ENCODE measurements at places on chromosomes 5 and 9. TPM values are rescaled to one million over a fixed set of nuclear protein-coding genes. Genes with fewer than 3 reads are reported as not detected.

DNA sequence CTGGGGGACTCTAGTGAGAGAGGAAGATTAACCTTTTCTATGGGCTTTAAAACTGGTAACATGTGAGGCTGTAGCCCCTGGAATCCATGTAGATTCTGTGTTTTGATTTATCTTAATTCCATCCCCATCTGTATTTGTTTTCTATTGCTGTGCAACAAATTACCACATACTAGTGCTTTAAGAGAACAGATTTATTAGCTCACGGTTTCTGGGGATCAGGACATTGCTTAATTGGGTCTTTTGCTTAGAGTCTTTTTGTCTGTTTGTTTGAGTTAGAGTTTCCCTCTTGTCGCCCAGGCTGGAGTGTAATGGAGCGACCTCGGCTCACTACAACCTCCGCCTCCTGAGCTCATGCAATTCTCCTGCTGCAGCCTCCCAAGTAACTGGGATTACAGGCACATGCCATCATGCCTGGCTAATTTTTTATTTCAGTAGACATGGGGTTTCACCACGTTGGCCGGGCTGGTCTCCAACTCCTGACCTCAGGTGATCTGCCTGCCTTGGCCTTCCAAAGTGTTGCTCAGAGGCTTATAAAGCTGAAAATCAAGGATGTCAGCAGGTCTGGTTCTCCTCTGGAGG, 29.9 kb upstream of the GNA14 start:
- no peak for DNase-seq
- H3K36me3 ChIP-seq: peaks cover 3% of the 10 kb centered on the region
- H3K4me1 ChIP-seq: no peaks in the 10 kb centered on the region
- H3K4me3 ChIP-seq: no peak overlapping the region
- H3K27ac ChIP-seq: no peak overlapping the region

DNA sequence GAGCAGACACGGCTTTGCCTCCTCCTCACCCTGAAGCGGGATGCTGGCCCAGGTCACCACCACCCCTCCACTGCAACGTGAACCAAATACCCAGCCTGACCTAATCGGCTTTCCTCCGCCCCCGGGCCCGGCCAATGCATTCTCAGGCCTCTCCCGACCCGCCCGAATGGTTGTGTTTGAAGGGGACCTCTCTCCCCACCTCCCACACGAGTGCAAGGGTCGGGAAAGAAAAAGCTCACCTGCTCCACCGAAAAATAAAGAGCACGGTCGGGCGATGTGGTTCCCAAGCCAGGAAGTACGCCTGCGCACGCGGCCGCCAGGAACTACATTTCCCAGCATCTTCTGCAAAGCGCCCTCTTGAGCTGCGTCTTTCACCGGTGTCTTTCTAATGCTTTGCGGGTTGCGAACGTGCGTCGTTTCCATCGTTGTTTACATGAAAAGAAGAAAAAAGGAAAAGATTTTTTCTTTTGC, at the start of gene ZNF883:
Gene ZNF883 (minus strand): TSS at position 282 of the 471 bp plus-strand sequence.
- no peak within 1 kb of the TSS for H3K27ac ChIP-seq
- DNase-seq: peak; percentile 82
- H3K4me1 ChIP-seq: no peaks in the 10 kb centered on the region
- H3K27me3 ChIP-seq: no peaks in the 10 kb centered on the region

GRCh38 chr5:173653822-173654523, 37.5 kb upstream of the BOD1 start:
- H3K36me3 ChIP-seq: peaks cover 17% of the 10 kb centered on the region
- H3K4me1 ChIP-seq: no peaks in the 10 kb centered on the region
- no peak overlapping the region for H3K4me3 ChIP-seq
- DNase-seq: no peak
- no peaks in the 10 kb centered on the region for H3K27me3 ChIP-seq

DNA sequence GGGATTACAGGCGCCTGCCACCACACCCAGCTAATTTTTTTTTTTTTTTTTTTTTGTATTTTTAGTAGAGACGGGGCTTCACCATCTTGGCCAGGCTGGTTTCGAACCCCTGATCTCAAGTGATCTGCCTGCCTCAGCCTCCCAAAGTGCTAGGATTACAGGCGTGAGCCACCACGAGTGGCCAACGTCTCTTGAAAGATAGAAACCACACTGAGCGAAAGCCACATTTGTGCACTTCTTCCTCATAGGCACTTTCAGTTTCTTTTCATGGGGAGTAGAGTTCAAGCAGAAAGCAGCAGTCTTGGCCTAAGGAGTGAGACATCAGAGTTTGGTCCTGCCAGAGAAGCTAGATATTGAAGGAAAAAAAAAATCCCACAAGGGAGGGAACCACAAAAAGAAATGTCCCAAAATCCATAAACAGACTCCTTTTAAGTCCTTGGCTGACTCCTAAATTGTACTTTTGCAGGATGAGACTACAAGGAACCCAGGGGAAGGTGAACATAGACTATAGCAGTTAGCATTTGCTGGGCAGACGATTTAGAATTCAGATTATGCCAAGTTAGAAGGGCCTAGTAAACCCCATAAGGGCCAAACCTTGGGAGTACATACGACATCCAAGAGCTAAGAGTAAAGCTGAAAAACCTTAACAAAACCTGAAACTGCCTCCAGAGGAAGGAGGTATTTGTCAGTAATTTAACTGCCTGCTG, 43.9 kb upstream of the GLIPR2 start:
- no peak for DNase-seq
- 0 out of 2 replicates have a peak, but pooled peaks cover 1% of the 10 kb centered on the region for H3K36me3 ChIP-seq
- no peaks in the 10 kb centered on the region for H3K27me3 ChIP-seq
- no peak overlapping the region for H3K4me3 ChIP-seq
- no peak overlapping the region for H3K27ac ChIP-seq

DNA sequence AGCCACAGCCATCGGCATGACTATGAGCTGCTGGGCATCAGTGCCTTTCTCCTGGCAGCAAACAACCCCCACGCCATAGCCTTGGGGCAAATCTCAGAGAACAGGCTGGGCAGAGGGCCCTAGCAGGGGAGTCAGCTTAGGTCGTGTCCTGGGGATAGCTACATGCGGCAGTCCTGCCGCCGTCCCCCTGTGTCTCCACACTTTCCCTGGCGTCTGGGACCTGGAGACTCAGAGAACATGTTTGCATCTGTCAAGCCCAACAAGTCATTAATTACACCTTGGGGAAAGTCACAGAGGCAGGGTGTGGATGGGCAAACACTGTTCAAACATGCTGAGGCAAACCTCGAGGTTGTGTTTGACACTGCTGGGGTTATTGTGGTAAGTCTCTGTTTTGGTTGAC, 123.6 kb downstream of the C5orf15 start:
- no peak overlapping the region for H3K27ac ChIP-seq
- no peaks in the 10 kb centered on the region for H3K4me1 ChIP-seq
- DNase-seq: peak; percentile 15

DNA sequence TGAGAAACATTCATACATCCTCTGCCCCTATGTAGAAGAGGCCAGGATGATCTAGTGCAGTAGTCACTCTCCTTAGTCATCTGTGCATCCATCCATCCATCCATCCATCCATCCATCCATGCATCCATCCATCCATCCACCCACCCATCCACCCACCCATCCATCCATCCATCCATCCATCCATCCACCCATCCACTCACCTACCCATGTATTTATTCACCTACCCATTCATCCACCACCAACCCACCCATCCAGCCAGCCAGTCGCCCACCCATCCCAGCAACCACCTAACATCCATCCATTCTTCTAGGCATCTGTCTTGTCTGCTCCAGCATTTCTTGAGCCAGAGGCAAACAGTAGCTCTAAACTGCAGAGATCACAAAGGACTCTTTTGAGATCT, 87.1 kb downstream of the MSX2 start:
- H3K27ac ChIP-seq: no peak overlapping the region
- H3K4me3 ChIP-seq: no peak overlapping the region
- H3K4me1 ChIP-seq: no peaks in the 10 kb centered on the region
- no peaks in the 10 kb centered on the region for H3K27me3 ChIP-seq

GRCh38 chr5:1176473-1177391, 24.7 kb upstream of the SLC6A19 start:
- no peaks in the 10 kb centered on the region for H3K4me1 ChIP-seq
- no peaks in the 10 kb centered on the region for H3K36me3 ChIP-seq
- peak; percentile 90 for DNase-seq
- H3K27ac ChIP-seq: no peak overlapping the region
- H3K27me3 ChIP-seq: no peaks in the 10 kb centered on the region

DNA sequence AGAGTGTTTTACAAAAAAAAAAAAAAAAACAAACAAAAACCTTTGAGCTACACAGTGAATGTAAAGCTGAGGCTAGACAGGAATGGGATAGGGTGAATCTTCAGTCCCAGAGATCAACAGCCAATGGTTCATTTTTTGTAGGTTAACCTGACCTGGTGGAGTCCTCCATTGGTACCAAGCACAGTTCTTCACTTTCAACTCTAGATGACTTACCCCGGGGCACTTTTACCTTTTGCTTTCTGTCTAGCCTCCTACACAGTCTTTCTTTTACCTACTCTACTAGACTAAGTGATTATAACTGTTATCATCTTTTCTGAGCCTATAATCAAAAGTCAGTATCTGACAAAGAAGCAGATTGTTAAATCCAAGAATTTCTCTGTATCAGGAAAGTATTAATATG, 50.9 kb downstream of the ANXA2R start:
- no peak for DNase-seq
- no peak overlapping the region for H3K27ac ChIP-seq
- peaks cover 42% of the 10 kb centered on the region for H3K27me3 ChIP-seq
- peaks cover 7% of the 10 kb centered on the region for H3K36me3 ChIP-seq
- no peak overlapping the region for H3K4me3 ChIP-seq
- no peaks in the 10 kb centered on the region for H3K4me1 ChIP-seq

GRCh38 chr5:167961731-167962130, 329.7 kb upstream of the WWC1 start:
- no peak overlapping the region for H3K4me3 ChIP-seq
- no peak for DNase-seq

DNA sequence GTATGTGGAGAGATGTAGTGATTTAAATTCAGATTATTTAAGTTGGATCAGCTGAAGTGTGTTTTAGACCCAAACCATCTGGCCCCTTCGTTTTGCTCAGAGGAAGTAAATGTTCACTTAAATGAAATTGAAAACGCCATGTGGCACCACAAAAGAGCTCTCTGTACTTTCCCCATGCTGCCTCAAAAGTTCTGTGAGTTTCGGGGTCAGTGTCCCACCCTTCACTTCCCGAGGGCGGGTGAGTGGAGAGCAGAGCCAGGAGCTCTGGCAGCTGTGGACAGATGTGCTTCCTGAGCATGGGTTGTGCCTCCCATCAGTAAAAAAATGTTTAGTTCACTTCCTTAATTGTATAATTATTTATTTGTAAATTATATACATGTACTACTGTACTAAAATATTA, 48.4 kb downstream of the PSD2 start:
- H3K4me3 ChIP-seq: no peak overlapping the region
- no peak for DNase-seq
- no peaks in the 10 kb centered on the region for H3K4me1 ChIP-seq
- no peaks in the 10 kb centered on the region for H3K36me3 ChIP-seq
- no peak overlapping the region for H3K27ac ChIP-seq

- H3K27me3 ChIP-seq: no peaks in the 10 kb centered on the region
- H3K4me1 ChIP-seq: no peaks in the 10 kb centered on the region
- H3K36me3 ChIP-seq: no peaks in the 10 kb centered on the region
- DNase-seq: peak; percentile 54
- no peak overlapping the region for H3K27ac ChIP-seq
Measured at GRCh38 chr5:147310059-147310704, 75.4 kb downstream of the STK32A start.

Gene LRRTM2
- not detected for total RNA-seq

Gene CDHR2
- total RNA-seq: 0.90 TPM

Gene SPZ1
- not detected for total RNA-seq

Gene POLR3G
- total RNA-seq: 75.4 TPM

Gene SMIM32
- total RNA-seq: 0.13 TPM

Gene LHX2
- total RNA-seq: not detected

Gene PDE4D
- 1.7 TPM for total RNA-seq

Gene C9orf153
- not detected for total RNA-seq

Gene SPAG8
- total RNA-seq: 0.46 TPM

Gene ST8SIA4
- total RNA-seq: not detected

Gene FGF10
- not detected for total RNA-seq

Gene PCDHGA4
- 2.3 TPM for total RNA-seq

Gene SMARCA2
- total RNA-seq: 15.3 TPM

Gene GMCL2
- total RNA-seq: not detected

Gene HTR4
- total RNA-seq: not detected
